ENCODE measurements at places on chromosomes 3 and 15.
A peak's percentile ranks its signal among the peaks of the same experiment; 100 is the strongest.

GRCh38 chr3:61181874-61182273, 69.4 kb downstream of the FHIT start:
- no peak for DNase-seq

- no peak for DNase-seq
These were observed 16.0 kb downstream of the UBE2E2 start for GRCh38 chr3:23219117-23219516.

DNA sequence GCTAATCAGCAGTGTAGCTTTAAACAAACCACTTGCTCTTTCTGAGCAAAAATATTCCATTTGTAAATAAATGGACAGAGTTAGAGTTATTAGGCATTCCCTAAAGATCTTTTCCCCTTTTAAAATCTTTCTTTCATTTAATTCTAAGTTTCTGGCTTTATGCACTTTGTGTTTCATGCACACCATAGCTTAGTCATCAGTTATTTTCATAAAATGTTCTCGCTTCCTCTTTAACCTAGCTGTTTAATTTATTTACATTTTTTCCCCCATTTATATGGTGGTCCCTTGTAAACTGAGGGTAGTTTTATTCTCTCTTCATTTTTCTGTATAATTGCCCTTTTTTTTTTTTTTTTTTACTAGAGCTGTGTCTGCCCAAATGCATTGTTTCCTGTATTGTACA, 315.0 kb upstream of the LRRFIP2 start:
- DNase-seq, result no peak

GRCh38 chr15:39549912-39550311, 31.0 kb upstream of the THBS1 start:
- DNase-seq, result no peak

DNA sequence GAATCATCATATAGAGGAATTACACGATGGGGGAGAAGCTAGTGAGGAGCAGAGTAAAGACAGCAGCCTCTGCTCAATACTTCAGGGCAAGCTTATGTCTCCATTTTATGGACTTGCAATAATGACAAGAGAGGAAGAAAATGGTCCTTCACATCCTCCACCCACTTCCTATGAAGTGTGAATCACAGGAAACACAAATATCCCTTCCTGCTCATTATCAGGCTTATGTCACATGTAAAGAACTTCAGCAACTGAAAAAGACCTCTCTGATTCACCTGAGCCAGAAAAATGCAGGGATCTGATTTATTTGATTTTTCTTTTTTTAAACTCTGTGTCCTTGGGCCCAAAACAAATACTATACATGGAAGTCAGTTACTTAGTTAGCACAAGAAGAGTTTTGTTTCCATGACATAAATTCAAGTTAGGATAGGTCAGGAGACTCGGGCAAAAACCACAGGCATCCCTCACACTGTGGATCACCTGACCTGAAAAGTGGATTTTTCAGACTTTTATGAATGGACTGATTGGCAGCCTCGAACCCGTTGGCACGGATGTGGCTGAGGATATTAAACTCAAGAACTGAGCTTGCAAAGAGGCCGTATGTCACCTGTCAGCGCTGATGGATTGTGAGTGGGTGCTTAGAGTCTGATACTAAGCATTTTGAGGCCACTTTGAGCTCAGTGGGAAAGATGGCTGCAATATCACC, 620.8 kb upstream of the MDFIC2 start:
- no peak for DNase-seq

- no peak for DNase-seq
These were observed 9.2 kb upstream of the HLTF start for GRCh38 chr3:149095487-149095886.

- no peak for DNase-seq
These were observed 5.4 kb upstream of the CRBN start for GRCh38 chr3:3184876-3185275.

DNA sequence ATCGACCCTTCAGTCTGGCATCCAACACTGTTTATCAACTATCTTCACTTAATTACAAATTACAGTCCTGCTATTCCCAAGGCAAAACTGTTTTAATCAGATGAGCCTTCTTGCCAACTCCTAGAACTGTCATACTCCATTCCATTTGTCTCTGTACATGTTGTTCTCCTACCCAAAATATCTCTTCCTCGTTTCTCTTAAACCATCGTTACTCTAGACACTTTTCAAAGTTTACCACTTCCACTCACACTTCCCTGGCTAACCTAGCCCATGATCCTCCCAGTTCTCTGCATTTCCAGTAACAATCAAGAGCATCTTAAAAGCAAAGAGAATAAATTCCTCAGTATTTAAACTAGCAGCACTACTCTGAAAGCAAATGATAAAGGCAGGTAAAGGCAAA, 19.9 kb downstream of the ZNF106 start:
- DNase-seq, result no peak

DNA sequence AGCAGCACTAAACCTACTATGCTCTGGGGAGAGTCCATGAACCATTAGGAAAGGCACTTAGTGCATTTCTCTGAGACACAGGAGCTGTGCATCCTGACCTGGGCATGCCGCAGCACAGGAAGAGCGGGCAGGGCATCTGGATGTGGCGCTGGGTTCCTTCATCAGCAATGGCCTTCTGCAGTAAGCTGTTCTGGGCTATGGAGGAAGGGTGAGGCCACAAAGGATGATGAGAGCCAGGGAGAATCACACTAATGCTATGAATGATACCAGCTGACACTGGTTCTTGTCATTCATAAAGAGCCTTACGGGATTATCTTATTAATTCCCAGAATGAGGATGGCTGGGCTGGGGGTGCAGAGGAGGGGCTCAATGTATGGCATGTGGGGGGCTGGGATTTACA, 12.7 kb upstream of the SCN10A start:
- no peak for DNase-seq

DNA sequence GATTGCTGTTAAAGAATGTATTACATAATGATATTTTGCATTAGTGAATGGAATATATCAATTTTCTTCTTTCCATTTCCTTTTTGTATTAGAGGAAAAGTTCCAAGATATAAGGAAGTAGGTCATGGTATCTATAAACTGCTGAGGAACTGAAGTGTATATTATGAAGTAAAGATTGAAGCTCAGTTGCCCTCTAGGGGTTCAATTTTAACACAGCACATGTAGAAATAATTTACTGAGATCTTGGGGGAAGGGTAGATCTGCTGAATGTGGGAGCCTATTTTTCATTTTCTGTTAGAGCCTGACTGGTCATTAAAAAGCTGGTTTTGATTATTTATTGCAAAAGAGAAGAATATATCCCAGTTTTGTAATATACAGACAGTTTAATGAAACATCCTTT, 45.2 kb downstream of the CMC1 start:
- peak; percentile 27 for DNase-seq

DNA sequence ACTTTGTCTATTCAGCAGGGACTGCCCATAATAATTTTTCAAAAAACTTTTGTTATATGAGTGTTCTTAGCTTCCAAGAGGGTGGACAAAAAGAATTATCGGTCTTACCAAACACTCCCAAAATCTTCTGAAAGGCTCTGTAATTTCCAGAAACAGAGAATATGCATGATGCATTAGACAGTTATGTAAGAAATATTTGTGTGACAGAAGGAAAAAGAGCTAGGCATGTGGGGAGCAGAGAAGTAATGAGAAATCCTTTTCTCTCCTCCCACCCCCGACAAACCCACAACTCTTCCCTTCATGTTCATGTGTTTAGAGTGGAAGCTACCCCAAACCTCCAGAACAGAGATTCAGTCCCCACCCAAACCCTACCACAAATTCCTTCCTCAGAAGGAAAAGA, 86.8 kb downstream of the MYO5A start:
- no peak for DNase-seq

- DNase-seq, result peak; percentile 4
These were observed 3.0 kb downstream of the BUB1B start for GRCh38 chr15:40163657-40164416.

DNA sequence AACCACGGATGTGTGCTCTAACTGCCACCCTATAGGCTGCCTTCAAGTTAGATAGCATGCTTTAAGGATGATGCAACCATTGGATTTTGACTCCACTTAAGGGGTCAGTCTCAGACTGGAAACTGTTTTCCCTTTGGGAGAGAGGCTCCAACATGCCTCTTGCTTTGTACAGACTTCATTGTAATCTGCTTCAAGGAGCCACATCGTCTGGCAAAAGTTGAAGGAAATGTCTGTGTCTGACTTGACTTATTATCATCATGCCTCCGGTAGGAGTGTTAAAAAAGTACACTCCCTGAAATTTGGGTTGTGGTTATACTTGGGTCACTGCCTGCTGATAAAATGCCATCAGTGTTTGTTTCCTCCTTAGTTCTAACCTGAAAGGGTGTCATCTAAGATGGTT, 245.4 kb upstream of the CDIN1 start:
- no peak for DNase-seq

- DNase-seq, result no peak
These were observed 88.4 kb downstream of the PYDC2 start for GRCh38 chr3:191549357-191549756.

DNA sequence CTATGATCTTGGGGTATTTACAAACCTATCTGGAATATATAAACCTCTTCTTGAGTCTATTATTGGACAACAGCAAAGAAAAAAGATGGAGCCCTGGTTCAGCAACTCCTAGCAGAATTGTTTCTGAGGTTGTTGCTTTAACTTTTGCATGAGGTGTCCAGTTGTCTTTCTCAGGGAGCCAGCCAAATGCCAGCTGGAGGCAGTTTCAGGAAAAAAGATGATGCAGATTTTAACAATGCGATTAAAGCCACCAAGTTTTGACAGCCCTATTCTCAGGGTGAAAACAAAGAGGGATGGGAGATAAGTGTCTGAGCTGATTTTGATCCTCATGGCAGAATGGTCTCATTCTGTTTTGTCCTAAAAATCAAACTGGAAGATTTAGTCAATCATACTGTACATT, 181.6 kb upstream of the RASGRP1 start:
- DNase-seq, result no peak

DNA sequence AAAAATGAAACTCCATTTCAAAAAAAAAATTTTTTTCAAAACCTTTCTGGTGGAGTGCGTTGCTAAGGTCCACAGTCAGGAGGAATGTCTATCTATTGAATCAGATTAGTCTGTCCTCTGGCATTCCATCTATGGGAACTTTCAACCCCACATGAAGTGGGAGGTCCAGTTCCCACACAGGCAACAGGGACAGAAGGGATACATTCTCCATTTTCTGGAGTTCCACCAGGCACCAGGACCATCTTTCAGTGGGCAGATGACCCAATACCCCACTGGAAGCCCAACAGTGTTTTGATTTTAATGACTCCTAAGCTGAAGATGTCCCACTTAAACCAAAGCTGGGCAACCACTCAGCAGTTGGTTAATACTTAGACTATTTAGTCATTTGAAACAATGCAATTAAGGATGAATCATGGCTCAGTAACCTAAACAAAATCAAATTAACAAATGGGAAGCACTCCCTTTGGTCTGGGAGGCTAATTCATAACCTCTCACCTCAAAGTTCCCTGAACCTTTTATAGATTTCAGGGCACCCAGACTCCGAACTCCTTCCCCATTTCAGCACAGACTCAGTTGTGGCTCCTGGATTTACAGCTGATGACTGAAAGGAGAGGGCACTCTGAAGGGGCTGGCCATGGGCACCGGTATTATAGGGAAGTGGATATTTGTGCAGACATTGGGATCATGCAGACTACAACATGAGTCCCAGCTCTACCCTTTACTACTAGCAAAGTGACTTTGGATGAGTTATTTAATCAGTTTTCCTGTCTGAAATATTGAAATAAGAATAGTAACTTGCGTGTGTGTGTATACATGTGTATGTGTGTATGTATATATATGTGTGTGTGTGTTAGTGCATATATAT, 264.3 kb upstream of the LRTM1 start:
- DNase-seq, result no peak

DNA sequence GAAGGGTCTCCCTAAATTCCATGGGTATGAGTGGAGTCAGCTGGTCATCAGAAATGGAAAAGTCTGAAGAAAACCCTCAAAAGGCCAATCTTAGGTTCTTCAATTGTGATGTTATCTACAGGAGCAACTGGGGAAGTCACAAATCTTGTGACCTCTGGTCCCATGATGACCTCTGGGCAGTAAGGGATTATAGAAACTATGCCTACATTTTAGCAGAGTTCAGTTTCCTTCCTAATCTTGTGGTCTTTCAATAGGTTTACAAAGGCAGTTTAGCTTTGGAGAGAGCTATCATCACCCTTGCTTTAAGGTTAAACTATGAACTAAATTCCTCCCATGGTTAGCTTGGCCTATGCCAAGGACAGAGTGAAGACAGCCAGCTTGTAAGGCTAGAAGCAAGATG, 225.1 kb downstream of the DPH6 start:
- no peak for DNase-seq

GRCh38 chr3:41690766-41691563, 270.9 kb downstream of the ULK4 start:
- DNase-seq, result no peak

DNA sequence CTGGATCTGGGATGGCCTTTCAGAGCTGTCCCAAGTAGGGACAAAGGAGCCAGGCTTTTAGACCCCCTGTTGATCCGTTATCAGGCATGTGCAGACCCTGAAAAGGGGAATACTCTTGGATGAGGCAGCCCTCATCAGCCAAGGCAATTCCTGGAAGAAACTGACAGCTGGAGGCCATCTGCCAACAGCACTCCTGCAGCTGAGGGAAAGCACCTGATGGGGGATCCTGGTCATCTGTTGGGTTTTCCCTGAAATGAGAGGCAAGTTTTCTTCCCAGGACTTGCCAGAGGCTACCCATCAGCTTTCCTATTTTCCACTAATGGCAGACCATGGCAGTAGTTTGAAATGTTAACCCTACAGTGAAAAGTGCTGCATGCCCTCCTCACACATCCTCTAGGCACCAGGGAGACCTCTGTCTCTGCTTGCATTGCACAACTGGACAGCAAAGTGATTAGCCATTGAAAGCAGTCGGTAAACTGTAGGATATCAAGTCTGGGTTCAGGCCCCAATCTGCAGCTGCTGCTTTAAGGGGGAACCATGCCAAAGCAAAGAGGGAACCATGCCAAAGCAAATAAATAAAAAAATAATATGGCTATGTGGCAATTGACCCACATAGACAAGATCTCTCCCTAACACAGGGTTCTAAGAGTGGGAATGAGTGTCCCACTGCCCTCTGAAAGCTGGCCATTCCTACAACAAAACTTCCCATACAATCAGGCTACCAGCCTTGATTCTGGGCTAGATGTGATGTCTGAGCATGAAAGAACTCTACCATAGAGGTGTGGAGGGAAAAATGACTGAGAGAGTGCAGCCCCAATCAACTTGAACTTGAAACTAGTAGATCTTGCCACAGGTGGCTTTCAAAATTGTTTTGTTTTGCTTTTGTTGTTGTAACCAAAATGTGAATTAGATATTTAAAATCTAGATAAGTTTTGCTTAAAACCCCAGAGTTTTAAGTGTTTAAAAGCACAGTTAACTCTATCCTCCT, 232.0 kb upstream of the STT3B start:
- no peak for DNase-seq

DNA sequence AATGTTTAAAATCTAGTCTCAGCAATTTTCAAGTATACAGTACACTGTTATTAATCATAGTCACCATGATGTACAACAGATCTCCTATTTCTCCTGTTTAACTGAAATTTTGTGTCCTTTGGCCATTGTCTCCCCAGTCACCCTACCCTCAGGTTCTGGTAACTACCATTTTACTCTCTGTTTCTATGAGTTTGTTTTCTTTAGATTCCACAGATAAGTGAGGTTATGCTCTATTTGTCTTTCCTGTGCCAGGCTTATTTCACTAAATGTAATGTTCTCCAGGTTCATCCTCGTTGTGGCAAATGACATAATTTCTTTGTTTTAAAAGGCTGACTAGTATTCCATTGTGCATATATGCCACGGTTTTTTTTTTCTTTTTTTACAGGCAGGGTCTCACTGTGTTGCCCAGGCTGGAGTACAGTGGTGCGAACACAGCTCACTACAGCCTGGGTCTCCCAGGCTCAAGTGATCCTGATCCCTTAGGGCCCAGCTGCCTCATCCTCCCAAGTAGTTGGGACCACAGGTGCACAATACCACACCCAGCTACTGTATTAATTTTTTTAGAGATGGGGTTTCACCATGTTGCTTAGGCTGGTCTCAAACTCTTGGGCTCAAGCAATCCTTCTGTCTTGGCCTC, 50.0 kb downstream of the RAB7A start:
- no peak for DNase-seq
